ENCODE measurements at places on chromosomes 1 and 21.

DNA sequence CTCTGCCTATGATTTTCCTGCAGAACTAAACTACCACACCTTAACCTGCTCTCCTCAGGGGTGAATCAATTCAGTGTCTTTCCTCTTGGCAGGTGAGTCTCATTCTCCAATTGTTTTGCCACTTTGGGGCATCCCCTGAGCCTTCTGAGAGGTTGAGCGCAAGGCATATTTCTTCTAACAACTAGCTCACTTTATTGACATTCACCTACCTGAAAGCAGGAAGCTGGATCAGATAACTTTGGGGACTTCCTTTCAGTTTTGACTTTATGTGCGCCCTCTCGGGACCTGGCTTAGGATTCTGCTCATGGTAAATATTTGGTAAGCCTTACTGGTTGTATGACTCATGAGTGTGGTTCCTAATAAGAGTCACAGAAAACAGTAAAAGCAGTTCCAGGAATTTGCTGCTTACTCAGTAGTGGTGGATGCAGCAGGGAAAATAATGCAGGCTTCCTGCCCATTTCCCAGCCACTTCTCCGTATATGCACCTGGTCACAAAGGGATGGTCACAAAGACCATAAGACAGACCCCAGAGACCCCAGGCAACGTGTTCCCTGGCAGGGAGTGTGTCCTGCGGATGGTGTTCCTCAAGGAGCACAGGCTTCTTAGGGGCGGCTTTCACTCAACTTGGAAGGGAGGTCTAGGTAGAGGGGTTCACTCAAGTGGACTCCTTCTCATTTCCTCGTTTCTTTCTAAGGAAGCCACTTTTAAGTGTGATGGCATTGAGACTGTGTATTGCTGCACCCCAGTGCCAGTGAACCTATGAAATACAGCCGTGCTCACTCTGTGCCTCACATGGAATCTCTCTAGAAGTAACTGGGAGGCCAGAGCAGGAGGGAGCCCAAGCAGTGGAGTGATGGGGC, 22.0 kb upstream of the BATF3 start:
- DNase-seq = no peak

DNA sequence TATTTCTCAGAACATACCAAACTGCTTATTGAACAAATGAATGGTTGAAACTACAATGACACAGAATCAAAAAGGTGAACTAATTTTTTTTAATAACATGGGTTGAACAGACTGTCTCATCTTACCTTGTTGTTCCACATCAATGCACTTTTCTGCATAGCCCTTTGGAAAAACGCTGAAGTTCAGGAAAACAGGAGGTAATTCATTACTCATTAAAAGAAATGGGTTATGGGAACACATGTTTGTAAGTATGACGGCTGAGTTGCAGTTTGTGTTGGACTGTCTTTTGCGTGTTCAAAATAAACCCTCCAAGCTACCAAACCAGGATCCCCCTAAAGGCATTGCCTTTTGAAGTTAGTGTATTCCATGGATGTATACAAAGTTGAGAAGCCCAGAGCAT, 514.9 kb upstream of the PKN2 start:
- no peak for DNase-seq

- no peak for DNase-seq
Measured at GRCh38 chr1:47703981-47704596, 266.2 kb downstream of the FOXD2 start.

DNA sequence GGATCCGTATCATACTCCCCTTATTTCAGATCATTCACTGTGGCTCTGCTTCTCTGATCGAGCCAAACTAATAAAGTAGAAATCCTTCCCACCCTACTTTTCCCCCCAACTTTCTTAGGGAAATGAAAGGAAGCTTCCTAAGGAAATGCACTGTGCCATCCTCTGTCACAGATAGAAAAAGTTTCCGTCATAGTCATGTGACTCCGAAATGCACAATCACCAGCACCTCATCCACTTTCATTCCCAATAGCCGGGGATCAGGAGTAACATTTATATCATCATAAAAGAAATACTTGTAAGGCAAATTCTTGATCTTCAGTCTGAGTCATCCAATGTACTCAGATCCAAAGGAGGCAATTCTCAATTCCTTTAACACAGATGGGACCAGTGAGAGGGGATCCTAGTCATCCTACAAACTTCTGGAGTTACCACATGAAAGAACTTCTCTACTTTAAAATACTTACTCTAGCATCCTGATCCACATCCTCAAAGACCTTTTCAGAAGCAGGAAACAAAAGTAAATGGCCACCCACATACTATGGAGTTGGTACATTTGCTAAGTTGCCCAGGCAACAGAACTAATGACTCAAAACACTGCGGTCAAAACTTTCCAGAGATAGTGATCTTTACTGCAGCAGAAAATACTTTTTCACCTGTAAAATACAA, 97.8 kb upstream of the ZC3H11B start:
- DNase-seq = no peak

DNA sequence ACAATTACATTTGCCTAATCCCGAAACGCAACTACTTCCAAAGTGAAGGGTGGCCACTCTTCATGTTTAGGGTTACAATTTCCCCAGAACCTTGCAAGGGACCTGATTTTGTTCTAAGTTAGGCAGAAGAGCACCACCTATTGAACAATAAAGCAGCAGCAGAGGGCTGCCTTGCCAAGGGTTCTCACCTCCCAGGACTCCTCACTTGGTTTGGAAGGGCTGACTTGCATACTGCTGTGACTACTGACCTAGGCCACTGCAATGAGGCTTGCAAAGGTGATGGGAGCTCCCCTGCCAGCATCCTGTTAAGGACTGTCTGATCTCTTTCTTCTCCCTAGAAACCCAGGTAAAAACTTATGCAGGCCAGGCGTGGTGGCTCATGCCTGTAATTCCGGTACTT, 14.2 kb downstream of the MTOR start:
- DNase-seq = no peak

DNA sequence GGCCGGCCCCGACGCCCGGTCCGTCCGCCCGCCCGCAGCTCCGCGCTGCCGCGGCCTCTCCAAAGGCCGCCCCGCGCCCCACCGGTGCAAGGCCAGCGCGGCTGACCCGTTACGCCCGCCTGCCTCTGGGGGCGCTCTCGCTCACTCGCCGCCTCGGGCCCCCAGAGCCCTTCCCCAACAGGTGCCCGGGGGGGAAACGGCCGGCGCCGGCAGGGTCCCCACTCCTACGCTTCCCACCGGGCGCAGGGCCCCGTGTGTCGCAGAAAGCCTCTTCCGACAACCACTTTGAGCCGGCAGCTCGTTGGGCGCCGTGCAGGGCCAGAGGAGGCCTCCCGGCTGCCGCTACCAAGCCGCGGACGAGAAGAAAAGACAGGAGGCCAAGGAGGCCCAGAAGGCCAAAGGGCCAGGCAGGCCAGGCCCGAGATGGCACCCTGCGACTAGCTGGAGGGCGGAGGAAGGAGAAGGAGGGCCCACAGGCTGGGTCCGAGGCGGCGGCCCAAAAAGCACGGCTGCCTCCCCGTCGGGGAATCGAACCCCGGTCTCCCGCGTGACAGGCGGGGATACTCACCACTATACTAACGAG, 64.9 kb upstream of the FCGR2A start:
- DNase-seq = peak; percentile 83

DNA sequence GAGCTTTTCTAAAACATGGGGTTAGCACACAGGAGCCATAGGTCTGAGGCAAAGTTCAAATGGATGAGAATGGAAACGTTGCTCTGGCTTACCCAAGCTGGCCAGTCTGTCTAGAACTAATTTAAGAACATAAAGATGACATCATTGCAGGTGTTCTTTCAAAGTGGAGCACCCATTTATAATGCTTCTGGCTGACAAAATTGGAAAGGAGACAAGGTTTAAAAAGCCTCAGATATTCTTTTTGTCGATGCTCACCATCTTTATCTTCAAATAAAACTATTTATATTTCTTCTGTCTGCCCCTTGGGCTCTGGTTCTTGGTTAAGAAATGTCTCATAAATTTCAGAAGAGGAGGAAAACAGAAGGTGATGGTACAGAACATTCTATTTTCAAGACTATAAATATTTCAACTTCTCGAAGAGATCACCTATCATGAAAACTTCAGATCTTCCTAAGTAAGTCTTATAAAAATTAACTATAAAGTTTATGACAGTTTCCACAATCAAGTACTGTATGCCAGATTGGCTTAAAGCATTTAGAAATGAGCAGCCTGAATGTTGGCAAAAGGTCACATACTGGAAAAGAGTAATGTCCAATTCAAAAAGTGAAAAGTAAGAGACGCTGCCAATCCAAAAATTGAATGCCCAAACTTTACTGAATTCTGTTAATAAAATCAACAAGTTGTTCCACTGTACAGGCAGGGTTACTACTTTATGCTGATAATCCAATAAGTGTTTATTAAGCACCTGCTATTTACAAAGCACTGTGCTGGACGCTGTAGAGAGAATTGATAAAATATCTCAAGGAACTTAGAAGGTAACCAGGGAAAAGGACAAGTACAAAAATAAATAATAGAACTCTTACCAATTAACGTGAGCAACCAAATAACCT, 92.0 kb downstream of the ETS2 start:
- DNase-seq = no peak

GRCh38 chr1:204077979-204078696, 5.2 kb downstream of the SOX13 start:
- no peak for DNase-seq
